HL-60 (cell line): ENCODE measurements at places on chromosomes 3 and 15.

DNA sequence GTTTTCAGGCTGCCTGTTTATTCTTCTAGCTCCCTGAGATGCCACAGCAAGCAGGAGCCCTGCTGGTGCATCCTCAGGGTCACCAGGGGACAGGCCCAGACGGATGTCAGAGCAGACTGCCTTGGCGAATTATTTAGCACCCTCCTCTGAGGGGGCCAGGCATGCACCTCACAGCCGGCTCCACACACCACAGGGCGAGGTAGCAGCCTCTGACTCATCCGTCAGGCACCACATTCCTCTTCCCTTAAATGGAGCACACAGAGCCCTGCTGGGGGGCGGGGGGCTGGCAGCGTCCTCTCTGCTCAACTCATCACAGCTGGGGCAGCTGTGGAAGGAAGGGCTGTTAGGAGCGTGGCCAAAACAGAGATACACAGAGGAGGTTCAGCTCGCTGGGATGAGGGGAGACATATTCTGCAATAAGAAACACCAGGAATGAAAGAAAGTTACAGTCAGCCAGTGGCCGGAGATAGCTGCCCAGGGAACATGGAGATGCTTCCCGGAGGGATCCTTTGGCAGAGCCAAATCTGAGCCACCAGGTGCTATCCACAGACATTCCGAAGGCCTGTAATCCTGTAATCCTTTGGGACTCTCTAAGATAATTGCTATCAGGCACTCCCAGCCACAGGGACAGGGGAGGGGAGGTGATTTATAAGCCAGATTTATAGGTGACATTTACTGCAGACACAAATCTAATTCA lies 13.9 kb upstream of the PRICKLE2 start:
- DNase-seq: no peak

DNA sequence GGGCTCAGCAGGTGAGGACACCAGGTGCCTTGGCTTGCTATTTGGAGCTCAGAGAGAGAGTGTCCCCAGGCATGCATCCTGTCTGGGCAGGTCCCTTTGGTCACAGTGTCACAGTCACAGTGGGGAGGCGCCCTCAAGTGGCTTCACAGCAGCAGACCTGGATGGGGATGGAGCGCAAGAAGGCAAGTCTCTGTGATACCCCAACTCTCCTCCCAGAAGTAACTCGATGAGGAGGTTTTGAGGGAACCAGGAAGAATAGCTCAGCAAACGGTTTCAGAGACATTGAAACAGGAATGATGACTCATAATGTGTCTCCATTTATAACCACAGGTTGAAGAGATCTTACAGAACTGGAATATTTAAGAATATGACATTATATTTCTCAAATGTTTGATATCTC lies 66.5 kb upstream of the SH3GL3 start:
- DNase-seq: no peak

- no peak for DNase-seq
Observed at GRCh38 chr3:53581671-53582070, 87.3 kb downstream of the CACNA1D start.

GRCh38 chr15:60901647-60902046 lies 327.5 kb downstream of the RORA start:
- DNase-seq: no peak

DNA sequence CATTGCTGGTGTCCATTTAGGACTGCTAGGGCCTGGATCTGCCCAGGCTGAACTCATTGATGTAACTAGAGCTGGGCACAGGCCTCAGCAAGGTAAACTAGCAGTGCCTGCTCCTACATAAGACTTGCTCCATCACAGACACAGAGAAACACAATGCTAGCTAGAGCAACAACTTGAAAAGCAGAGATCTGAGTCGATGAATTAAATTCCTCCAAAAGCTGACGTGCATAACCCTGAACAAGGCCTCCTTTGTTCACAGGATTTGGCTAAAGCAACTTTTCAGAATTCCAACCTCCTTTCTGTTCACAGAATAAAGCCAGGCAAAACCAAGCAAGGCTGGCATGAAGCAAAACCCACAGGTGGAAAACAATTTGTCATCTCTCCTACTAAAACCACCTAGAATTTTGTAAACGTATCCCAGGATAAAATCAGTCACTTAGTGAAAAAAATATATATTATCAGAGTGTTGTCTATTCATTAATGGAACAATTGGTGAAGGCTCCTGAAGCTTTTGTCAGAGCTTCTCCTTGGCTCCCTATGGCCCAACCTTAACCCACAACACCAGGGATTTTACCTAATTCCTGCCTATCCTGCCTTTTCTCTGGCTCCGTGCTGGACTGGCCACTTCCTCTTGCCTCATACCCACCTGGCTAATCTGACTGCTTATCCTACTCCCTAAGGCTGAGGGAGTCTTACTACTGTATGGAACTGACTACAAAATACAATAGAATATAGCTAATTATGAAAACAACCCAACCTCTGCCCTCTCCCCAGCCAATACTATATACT lies 39.9 kb downstream of the PLCH1 start:
- DNase-seq: no peak
